ENCODE measurements at places on chromosomes 4 and X.

- DNase-seq: no peak
Measured at GRCh38 chr4:76948443-76949275, 893 bp upstream of the SEPTIN11 start.

- DNase-seq: no peak
Measured at GRCh38 chrX:14832586-14832985, 40.3 kb downstream of the FANCB start.

DNA sequence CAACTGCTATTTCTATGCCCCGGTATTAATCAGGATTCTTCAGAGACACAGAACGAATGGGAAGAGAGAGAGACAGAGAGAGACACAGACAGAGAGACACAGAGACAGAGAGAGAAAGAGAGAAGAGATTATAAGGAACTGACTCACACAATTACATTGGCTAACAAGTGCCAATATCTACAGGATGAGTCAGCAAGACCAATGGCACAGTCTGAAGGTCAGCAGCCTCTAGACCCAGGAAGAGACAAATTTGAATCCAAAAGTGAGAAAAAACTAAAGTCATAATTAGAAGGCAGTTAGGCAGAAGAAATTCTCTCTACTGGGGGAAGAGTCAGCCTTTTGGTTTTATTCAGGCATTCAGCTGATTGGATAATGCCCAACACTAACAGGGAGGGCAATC is 187.3 kb downstream of the MAB21L2 start:
- no peak for DNase-seq

DNA sequence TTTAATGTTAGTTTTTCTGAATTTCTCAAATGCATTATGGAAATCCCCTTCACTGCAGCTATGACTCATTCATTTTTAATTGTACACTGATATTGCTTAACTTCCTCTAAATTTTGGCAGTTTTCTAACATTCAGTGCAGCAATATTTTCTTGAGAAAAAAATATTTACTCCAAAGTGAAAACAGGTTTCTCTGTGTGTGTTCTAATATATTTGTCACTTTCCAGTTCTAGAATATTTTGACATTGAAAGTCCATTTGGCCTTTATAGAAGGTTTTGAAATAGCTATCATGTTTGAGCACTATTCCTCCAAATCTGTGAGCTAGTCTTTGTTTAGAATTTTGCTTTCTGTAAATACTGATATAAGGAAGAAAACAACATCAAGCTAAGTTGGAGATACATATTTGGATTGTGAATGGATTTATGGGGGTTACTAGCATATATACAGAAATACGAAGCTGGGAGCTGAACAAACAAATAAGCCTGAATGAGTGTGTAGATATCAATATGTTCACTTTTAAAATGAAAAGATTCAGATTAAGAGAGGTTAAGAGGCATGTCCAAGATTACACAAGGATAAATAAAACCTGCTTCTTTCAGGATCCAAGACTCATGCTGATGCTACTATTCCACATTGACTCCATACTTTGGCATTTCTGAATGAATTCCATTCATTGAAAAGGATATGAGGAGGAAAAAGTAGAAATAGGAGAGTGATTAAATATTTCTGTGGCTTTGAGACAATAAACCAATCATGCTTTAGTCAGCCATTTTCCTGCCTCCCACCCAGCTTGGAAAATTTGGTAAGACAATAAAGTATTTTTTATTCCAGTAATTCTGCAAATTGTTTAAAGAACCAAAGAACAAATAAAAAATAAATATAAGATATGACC is 57.3 kb upstream of the SLIT2 start:
- no peak for DNase-seq

- no peak for DNase-seq
Measured at GRCh38 chrX:63128509-63128908, 222.6 kb downstream of the SPIN4 start.

GRCh38 chr4:5462896-5463295 is 245.5 kb downstream of the EVC2 start:
- no peak for DNase-seq

DNA sequence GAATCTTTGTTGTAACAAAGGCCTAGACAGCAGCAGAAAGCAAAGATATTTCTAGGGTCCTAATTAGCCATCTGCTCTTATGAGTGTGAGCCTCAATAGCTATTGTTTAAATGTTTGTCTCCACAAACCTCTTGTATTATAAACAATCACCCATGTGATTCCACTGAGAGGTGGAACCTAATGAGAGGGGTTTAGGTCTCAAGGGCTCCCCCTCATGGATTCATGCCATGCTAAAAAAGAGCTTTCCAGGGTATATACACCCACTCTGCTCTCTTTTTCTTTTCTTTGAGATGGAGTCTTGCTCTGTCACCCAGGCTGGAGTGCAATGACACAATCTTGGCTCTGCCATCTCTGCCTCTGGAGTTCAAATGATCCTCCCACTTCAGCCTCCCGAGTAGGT is 42.1 kb downstream of the TRIM61 start:
- no peak for DNase-seq

GRCh38 chrX:43238461-43238945 is 417.6 kb upstream of the MAOA start:
- DNase-seq: no peak

- DNase-seq: no peak
Measured at GRCh38 chrX:149284616-149285015, 220.5 kb downstream of the IDS start.

DNA sequence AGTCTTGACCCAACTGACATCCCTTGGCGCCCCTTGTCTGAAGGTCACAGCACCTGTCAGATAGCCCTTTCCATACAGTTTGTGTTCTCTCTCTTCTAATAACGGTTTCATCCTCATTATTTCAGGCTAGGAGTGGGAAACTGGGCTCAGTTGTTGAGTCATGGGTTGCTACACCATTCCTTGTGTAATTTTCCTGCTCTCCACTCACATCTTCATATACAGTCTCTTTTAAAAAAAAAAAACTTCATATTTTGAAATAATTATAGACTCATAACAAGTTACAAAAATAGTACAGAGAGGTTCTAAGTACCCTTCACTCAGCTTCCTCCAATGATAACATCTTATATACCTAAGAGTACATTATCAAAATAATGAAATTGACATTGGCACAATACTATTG is 60.2 kb upstream of the GRPR start:
- DNase-seq: no peak

- DNase-seq: no peak
Measured at GRCh38 chrX:2691543-2692220, 587 bp downstream of the CD99 start.

DNA sequence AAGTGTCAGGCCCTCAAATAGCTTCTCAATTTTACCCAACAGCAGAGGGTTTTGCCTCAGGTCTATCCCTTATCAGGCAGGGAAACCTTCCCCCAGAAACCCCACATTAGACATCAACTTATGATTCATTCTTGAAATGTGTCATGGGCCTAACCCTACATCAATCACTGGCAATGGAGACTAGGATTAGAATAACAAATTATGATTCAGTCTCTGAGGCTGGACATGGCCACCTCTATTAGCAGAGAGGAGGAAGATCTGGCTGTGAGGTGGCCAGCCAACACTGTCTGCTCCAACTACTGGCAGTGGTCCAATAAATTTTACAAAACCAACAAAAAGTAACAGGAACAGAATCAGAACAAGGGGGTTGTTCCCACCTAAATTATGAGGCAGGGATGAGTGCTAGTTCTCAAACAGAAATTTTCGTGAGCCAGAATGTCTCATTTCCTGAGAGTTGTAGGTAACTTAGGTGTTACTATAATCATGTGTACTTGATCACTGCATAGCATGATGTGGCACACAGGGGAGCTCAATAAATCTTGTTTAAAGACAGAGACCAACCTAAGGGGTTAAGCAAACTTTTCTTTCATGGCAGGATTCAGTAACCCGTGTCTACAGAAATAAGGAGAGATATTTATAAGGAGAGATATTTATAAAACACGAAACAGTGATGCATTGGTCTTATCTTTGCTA is 126.8 kb downstream of the NFKB1 start:
- DNase-seq: no peak

GRCh38 chr4:89528526-89529133 is 221.0 kb upstream of the GPRIN3 start:
- DNase-seq: no peak

GRCh38 chr4:163063891-163064290 is 102.8 kb downstream of the NAF1 start:
- DNase-seq: no peak

- DNase-seq: no peak
Measured at GRCh38 chr4:118683513-118683912, 1.7 kb upstream of the METTL14 start.
